Activated naive CD4-positive, alpha-beta T cell treated with anti-CD3 and anti-CD28 coated beads, Interleukin-2, amount 10 ng/mL, durations not matched to agents 7 days and 5 days (primary cell): ENCODE measurements at places on chromosomes 4 and X.

DNA sequence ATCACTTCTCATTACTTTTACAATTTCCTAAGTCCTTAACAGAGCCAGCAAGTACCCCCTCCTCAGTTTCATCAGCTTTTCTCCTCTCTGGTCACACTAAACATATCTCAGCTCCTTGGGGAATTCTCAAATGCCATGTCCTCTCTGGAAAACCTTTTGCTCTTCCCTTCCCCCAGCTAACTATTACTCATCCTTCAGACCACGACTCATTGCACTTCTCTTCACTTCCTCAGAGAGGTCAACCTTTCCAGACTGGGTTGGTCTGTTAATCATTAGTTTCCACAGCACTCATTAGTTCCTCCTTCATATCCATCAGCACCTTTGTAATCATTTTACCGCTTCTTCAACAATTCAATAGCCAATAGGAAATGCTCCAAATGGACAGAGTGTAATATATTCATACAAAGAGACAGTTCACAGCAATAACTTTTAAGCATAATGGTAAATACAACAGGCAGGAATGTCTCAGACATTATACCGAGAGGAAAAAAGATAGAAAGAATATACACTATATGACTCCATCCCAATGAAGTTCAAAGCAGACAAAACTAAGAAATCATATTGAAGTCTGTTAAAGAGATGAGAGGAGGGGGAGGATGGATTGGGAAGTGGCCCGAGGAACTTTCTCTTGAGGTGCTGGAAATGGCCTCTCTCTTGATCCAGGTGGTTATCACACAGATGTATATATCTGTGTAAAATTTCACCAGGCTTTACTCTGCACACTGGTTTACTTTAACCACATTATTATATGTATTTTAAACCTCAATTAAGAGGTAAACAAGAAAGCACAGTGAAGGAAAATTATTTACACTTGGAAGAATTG is 39.6 kb downstream of the DDX60L start:
- H3K27ac ChIP-seq: no peak overlapping the region
- peaks cover 43% of the 10 kb centered on the region for H3K36me3 ChIP-seq
- no peak for DNase-seq
- no peaks in the 10 kb centered on the region for H3K4me1 ChIP-seq
- H3K27me3 ChIP-seq: no peaks in the 10 kb centered on the region

- H3K27me3 ChIP-seq: no peaks in the 10 kb centered on the region
- no peak for DNase-seq
- no peak overlapping the region for H3K4me3 ChIP-seq
- H3K36me3 ChIP-seq: no peaks in the 10 kb centered on the region
- no peak overlapping the region for H3K27ac ChIP-seq
- no peaks in the 10 kb centered on the region for H3K4me1 ChIP-seq
Observed at GRCh38 chr4:59615316-59615715, 1584.8 kb upstream of the ADGRL3 start.

DNA sequence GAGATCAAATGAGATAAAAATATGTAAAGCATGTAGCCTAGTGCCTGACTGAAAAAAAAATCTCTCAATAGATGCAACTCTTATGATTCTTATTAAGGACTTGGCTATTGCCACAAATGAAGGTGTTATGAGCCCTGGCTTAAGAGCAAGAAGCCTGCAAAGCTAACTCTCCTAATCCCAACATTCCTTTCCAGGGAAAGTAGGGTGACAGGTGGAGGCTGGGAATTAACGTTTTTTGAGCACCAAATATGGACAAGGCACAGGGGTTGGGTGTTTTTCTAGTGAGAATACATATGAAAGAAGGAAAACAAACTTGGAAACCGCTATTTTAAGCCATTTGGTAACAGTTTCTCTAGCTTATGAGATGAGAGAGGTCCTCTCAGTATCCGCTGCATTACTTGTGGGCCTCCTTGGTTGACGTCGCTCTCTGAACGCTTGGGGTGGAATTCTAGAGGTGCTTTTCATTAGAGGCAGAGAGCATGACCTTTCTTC is 2.4 kb downstream of the RHOH start:
- no peaks in the 10 kb centered on the region for H3K27me3 ChIP-seq
- H3K27ac ChIP-seq: peak overlapping the region; percentile 96
- H3K4me1 ChIP-seq: peaks cover 40% of the 10 kb centered on the region
- H3K4me3 ChIP-seq: peak overlapping the region; percentile 93
- peaks cover 74% of the 10 kb centered on the region for H3K36me3 ChIP-seq

DNA sequence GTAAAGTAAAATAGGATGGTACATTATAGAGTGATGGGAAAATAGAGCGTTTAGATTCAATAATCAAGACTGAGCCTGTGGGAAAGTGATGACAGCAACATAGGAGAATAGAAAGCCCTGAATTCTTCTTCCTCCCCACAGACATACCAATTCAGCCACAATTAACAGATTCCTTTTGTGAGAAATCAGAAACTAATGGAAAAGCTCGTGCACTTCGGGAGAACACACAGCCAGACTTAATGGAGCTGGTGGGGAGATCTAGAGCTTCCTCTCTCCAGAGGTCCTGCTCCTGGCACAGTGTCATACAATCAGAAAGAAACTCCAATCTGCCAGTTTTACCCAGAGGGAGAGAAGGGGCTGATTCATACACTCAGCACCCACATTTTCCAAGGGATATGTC is 676.3 kb upstream of the BOD1L1 start:
- no peak overlapping the region for H3K4me3 ChIP-seq
- no peaks in the 10 kb centered on the region for H3K36me3 ChIP-seq
- H3K27ac ChIP-seq: no peak overlapping the region
- no peaks in the 10 kb centered on the region for H3K4me1 ChIP-seq
- no peaks in the 10 kb centered on the region for H3K27me3 ChIP-seq

DNA sequence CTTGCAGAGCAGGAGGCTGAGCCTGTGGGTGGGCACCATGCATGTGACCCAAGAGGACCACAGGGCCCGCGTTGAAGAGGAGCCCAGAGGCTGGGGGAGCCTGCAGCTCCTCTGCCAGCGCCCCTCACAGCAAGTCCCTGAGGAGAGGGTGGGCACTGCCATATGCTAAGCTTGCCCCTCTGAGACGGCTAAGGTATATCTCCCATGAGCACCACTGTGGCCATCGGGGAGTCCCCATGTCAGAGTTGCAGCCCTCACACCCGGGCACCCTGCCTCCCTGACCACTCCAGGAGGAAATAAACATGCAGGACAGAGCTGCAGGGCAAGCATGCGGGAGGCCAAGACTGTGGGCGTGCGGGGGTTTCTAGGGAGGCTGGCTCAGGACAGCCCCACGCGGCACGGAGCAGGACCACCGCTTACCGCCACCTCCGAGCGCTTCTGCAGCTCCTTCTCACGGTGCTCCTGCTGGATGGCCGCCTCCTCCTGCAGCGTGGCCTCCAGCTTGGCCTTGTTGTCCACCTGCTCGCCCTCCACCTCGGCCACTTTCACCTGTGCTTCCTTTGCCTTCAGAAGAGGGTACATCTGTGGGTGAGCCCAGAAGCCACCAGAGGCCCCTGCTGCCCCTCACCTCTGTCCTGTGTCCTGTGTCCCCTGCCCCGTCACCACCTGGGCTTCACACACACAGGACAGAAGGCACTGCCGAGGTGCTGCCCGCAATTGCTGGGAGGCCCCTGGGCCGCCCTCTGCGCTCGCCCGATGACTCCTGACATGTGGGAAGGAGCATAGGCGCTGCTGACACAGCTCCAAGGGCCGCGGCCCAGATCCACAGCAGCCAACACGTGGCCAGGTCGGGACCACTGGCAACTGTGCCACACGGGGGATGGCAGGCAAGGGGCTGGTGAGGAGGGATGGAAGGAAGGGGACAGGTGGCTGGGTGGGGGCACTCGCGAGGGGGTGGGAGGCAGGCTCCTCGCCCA is 29.8 kb downstream of the FGFR3 start:
- peaks cover 35% of the 10 kb centered on the region for H3K36me3 ChIP-seq
- no peak for DNase-seq
- H3K27ac ChIP-seq: no peak overlapping the region
- no peaks in the 10 kb centered on the region for H3K27me3 ChIP-seq

DNA sequence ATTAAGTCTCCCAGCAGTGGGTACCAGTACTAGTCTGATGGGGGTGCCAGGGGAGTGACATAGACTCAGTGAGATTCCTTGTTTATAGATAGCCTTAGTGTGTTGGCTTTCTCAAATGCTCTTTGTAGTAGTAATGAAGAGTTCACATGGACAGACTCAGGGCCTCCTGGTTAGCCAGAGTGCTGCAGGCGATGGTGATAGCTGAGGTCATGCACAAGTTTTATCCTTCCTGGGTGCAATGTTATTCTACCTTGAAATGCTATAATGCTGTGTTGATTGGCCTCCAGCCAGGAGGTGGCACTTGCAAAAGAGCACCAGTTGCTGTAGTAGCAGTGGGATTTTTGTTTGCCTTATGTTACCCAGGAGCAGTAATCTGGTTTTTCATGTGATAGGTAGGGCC is 35.5 kb upstream of the ADH4 start:
- no peaks in the 10 kb centered on the region for H3K27me3 ChIP-seq
- H3K4me3 ChIP-seq: no peak overlapping the region
- no peaks in the 10 kb centered on the region for H3K36me3 ChIP-seq
- DNase-seq: no peak
- no peak overlapping the region for H3K27ac ChIP-seq
- H3K4me1 ChIP-seq: no peaks in the 10 kb centered on the region

DNA sequence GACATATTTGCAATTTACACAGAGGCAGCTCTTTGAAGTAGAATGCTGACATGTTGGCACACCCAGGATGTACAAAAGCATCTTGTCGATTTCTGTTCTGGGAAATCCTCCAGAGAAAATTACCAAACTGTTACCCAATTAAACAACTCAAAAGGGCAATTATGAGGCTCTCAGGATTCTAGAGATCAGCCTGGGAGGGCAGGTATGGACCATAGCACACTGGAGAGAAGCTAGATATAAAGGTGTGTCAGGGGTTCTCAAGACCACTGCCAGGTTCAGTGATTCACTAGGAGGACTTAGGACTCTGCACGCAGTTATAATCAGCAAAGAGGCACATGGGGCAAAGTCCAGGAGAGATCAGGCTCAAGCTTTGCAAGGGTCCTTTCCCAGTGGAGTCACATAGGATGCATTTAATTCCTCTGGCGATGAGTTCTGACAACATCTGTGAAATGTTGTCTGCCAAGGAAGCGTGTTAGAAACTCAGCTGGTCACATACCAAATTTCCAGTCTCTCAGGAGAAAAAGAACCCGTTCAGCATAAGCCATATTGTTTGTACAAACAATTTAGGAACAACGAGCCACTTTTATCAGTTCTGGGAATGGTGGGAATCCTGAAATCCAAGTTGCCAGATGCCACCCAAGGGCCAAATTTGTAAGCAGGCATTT is 100.8 kb downstream of the SYTL5 start:
- no peaks in the 10 kb centered on the region for H3K27me3 ChIP-seq
- no peak for DNase-seq
- no peaks in the 10 kb centered on the region for H3K36me3 ChIP-seq
- H3K4me3 ChIP-seq: no peak overlapping the region
- H3K27ac ChIP-seq: no peak overlapping the region

- peaks cover 33% of the 10 kb centered on the region for H3K4me1 ChIP-seq
- no peaks in the 10 kb centered on the region for H3K27me3 ChIP-seq
- H3K36me3 ChIP-seq: peaks cover 26% of the 10 kb centered on the region
Observed at GRCh38 chrX:107119283-107119682, 661 bp upstream of the RBM41 start.

DNA sequence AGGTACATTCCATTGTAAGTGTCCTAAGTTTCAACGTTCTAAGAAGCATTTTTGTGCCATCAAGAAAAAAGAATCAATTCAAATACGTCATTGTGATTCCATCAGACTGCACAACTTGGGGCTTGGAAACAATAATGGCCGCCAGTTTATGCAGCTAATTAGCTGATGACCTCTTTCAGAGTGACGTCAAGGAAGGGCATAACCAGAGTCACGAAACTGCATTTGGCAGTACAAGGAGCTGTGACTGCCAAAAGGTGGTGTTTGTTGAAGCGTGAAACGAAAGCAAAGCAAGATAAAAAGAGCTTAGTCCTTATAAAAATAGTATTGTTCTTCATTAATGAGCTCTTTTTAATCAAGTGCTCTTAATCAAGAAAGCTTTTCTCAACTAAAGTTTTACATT is 81.1 kb upstream of the SH3RF1 start:
- no peak overlapping the region for H3K4me3 ChIP-seq
- no peaks in the 10 kb centered on the region for H3K36me3 ChIP-seq
- no peak for DNase-seq
- H3K4me1 ChIP-seq: no peaks in the 10 kb centered on the region
- H3K27me3 ChIP-seq: no peaks in the 10 kb centered on the region

DNA sequence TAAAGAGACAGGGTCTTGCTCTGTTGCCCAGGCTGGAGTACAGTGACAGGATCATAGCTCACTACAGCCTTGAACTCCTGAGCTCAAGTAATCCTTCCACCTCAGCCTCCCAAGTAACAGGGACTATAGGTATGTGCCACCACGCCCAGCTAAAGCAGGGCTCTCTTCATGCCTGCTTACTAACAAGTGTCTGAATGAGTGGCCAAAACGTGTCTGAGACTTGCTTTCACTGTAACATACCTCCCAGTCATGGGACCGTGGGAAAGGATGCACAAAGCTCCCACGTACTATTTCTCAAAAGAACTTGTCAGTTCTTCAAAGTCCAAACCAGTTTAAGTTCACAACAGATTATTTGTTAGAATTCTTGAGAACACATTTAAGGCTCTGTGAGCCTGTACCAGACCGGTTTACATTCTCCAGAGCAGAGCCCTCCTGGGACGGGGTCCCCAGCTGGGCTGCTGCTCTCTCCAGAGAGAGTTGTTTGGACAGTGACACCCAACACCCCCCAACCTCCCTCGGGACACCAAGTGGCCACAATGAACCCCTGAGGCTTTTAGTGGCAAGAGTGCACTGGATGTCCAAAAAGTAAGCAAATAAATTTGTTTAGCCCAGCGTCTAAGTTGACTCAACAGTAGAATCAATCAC is 24.1 kb downstream of the SH3KBP1 start:
- H3K4me3 ChIP-seq: no peak overlapping the region
- H3K36me3 ChIP-seq: peaks cover 11% of the 10 kb centered on the region
- no peak for DNase-seq

GRCh38 chr4:25104591-25104990 is 55.7 kb downstream of the SEPSECS start:
- no peak for DNase-seq
- H3K4me3 ChIP-seq: no peak overlapping the region
- H3K27me3 ChIP-seq: peaks cover 15% of the 10 kb centered on the region
- H3K4me1 ChIP-seq: peaks cover 8% of the 10 kb centered on the region

DNA sequence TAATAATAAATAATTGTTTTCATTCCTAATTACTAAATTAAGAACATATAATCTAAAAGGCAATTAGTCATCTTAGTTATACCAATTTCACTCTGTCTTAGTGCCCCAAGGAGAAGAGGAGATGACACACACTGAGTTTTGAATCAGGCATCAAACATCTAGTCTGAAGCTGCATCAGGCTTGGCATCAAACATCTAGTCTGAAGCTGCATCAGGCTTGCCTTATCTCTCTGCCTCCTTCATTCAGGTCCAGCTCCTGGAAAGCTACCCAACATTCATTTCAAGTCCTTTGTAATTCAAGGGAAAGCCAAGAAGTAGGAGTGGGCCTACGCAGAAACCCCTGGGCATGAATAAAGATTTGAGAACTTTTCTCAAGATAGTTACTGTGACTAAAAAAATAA is 62.2 kb downstream of the SH3RF1 start:
- no peaks in the 10 kb centered on the region for H3K27me3 ChIP-seq
- no peak for DNase-seq
- H3K4me1 ChIP-seq: no peaks in the 10 kb centered on the region
- no peak overlapping the region for H3K4me3 ChIP-seq
